ENCODE measurements at places on chromosomes 12 and 14.

DNA sequence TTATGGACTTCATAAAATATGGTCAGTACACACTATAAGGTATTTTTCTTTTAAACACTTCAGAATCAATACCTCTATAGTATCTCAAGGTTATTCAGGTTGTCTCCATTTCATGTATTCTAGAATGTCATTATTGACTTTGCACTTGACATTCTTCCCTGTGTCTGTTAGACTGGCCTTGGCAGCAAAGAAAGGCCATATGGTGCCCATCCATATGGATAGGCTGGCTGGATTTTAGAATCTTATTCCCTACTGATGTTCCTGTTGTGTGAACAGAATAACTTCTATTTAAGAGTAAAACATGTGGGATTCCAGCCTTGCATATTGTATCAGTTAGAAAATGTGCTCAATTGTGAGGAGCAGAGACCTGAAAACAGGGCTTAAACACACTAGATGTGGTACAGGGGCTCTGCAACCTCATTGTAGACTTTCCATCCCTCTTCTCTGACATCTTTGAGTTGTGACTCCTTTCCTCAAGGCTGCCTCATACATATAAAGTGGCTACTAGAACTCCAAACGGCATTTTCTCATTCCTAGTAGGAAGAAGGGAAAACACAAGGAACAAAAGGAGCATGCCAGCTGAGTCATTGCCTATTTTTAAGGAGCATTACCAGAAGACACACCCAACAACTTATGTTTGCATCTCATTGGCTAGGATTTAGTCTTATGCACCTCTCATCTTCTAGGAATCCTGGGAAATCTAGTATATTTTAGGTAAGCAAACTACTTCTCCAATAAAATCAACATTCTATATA is 221.2 kb upstream of the TMPO start:
- no peak for DNase-seq

GRCh38 chr12:132524405-132524804 is 34.5 kb downstream of the FBRSL1 start:
- no peak for DNase-seq

DNA sequence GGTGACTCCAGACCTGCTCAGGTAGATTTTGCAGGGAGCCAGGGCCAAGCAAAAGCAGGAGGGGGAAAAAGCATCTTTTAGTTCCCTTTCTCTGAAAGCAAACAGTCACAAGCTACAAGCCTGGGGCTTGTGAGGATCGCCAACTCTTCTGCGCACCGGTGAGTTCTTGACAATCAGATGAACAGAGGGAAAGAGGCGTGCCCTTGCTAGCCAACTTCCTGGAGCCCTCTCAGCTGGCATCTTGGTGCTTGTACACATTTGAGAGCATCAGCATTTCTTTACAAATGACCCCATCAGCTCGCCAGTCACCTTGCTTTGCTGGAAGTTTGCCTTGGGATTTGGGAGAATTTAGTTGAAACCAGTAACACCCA is 55.5 kb downstream of the ZNF664 start:
- DNase-seq = no peak

GRCh38 chr12:49428793-49429192 is 61.5 kb downstream of the SPATS2 start:
- no peak for DNase-seq

DNA sequence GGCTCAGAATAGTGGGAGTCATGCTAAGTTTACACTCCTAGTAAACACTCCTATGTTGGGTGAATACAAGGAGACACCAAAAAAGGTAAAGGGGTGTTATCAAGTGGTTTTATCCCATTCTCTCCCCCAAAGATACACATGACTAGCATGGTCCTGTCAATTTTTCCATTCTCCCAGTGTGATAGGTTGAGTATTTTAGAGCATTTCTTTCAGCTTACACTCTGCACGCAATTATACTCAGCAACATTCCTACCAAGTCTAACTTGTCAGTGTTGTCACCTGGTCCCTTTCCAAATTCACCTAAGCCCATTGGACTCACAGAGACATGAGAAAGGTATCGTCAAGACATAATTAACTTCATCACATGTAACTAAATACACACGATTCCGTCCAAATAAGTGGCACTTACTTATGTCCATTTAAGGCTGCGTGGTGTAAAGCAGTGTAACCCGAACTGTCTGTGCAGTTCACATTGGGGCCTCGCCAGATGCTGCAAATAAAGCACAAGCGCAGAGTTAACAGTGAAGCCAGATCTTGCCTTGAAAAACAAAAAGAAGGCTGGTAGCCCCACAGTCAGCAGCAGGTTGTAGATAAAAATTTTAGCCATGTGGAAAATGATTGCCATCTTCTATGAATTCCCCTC is 159.7 kb downstream of the ANKS1B start:
- no peak for DNase-seq

- DNase-seq = no peak
These were observed 342.3 kb downstream of the SYT1 start for GRCh38 chr12:79206871-79207270.

DNA sequence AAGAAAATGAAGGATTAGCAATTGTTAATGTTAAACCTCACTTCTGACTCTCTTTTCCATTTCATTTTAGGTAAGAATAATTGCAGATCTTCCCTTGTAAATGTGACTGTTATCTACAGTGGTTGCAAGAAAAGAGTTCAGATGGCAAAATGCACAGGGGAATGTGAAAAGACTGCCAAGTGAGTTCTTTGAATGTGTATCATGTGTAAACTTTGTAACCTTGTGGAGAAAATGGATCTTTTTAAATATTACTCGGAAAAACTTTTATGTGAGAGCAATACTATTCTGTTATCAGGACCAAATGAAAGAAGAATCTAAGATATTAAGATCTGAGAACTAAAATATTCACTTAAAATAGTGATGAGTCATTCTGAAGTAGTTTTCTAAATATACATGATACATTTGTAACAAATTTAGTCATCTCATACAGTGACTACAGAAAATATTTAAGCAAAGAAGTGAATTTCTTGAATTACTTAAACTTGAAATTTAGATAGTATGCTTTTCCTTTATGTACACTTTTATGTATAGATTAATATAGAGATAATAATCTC is 122.5 kb upstream of the CNTN1 start:
- DNase-seq = no peak

DNA sequence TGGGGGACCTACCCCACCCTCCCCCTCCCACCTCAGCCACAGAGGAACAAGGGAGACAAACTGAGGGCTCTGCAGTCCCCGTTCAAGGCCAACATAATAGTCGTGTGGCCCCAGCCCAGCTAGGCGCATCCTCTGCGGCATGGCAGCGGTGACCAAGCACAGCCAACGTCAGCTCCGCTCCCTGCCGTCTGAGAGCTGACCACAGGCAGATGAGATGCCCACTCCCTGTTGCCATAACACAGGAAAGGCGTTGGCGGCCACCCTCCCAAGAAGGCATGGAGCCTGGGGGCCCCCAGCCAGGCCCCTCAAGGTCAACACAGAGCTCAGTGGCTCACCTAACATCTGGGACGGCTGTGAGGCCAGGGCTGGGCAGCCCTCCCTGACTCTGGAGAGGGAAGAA is 32.6 kb upstream of the UBC start:
- DNase-seq = no peak

DNA sequence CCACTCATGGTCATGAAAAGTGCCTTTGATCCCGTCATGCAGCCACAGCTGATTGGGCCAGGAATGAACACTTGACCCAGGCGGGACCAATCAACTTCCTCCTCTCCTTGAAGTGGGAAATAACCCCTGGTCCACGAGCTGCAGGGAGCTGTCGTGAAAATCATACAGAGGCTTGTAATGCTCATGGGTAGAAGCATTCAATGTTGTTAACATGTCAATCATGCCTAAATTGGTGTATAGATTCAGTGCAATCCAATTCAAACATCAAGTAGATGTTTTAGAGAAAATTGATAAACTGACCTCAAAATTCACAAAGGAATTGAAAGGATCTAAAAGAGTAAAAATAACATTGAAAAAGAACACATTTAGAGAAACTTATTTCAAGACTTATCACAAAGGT is 1019.0 kb upstream of the TMEM132C start:
- DNase-seq = no peak

DNA sequence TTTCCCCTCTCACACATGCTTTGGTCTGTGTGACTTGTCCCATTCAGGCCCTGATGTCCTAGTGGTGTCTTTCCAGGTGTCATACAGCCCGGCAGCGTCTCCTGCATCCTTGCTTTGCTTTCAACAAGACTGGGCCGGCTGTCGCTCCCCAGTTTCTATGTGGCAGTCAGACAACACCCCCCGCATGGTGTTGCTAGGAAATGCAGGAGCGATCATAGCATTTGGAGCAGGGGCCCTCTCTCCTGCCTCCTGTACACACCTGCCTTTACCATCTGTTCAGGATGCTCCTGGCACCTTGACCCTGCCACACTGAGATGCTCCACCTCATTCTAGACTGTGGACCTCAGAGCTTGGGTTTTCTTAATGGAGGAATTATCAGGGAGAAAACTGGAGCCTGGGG is 29.5 kb downstream of the CACNA1C start:
- DNase-seq = no peak

DNA sequence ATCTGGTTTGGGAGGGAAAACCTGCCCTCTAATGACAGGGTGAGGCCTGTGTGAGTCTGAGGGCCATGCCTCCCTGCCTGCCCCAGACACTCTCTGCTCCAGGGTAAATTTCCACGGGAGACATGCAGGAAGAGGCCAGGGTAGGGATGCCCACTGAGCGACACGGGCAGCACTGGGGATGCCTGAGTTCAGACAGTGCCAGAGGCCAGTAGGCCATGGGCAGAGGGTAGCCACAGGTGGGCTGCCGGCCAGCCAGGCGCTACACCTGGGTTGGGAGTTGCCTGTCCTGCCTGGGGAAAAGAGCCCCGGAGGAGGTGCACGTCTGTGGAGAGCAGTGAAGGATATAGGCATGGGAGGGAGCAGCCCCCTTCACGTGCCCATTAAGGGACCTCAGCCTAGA is 3.6 kb downstream of the SERPINA12 start:
- no peak for DNase-seq

DNA sequence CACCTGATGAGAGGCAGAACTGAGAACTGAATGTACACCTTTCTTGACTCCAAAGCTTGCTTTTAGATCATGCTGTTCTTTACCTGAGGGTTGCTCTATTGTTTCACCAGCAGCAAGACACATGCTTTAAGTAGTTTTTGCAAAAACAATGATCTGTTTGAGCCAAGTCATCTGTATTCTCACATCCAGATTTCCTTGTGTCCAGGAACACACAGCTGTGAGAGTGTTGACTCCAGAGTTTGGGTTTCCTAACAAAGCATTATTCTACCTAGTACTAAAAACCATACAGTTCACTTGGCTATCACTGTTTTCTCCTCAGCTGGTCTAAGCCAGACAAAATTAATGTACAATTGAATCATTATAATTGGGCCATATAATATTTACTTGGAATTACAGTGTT is 120.4 kb downstream of the STAB2 start:
- no peak for DNase-seq

GRCh38 chr14:20690848-20691640 is 2.5 kb downstream of the ANG start:
- DNase-seq = peak; percentile 70

All from CD4-positive, alpha-beta T cell treated with Interleukin-15 for 4 hours (primary cell).